ENCODE measurements at places on chromosomes 16 and 17. TPM values are rescaled to one million over a fixed set of nuclear protein-coding genes. Genes with fewer than 3 reads are reported as not detected.

GRCh38 chr16:35102780-35103403 lies 1643.5 kb downstream of the TP53TG3F start:
- no peak for DNase-seq

DNA sequence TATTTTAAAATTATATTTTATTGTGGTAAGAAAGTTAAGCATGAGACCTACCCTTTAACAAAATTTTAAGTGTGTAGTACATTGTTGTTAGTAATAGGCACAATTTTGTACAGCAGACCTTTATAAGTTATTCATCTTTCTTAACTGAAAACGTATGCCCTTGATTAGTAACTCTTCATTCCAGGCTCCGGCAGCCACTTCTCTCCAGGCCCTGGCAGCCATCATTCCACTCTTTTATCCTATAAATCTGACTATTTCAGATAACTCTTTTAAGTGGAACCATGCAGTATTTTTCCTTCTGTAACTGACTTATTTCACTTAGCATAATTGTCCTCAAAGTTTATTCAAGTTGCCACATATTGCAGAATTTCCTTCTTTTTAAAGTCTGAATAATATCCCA lies 348.2 kb downstream of the CDH11 start:
- no peak for DNase-seq

- no peak for DNase-seq
Observed at GRCh38 chr17:57104461-57105175, 19.6 kb downstream of the AKAP1 start.

- DNase-seq = peak; percentile 73
Observed at GRCh38 chr17:67475161-67475937, 98.3 kb downstream of the PITPNC1 start.

DNA sequence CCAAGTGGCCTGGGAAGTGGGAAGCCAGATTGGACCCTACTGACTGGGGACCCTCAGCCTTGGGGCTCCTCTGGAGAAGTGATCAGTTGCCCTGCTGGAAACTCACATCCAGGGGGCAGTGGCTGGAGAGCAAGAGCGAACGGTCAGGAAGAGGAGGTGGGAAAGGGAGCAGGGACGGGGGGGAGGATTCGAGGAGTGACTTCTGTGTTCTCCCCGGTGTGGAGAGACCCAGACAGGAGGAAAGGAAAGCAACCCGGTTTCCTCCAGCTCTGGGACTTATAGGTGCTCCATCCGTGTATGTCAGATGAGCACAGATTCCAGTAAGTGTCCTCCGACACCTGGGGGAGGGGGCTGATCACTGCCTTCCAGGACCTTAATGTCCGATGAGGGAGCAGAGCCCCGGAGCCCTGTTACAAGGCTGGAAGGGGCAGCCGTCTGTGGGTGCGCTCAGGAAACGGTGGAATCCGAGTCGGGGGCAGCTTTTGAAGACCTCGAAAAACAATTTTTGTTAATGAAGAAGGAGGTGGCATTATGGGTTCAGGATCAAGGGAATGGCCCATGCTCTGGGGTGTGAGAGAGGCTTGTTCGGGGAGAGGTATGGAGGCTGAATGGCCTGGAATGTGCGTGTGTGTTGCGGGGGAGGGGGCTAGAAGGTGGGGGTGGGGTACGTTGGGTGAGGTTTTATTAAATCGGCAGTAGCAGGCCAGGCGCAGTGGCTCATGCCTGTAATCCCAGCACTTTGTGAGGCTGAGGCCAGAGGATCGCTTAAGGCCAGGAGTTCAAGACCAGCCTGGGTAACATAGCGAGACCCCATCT lies 34.8 kb upstream of the NDRG4 start:
- peak; percentile 50 for DNase-seq

- DNase-seq = no peak
Observed at GRCh38 chr16:2121853-2122252, 13.8 kb downstream of the PKD1 start.

GRCh38 chr16:89918453-89919347 lies at the start of gene MC1R:
TSS of gene MC1R (plus strand) at chr16:89918862. CDS start at chr16:89919259, 397 bp downstream.
- DNase-seq = no peak

DNA sequence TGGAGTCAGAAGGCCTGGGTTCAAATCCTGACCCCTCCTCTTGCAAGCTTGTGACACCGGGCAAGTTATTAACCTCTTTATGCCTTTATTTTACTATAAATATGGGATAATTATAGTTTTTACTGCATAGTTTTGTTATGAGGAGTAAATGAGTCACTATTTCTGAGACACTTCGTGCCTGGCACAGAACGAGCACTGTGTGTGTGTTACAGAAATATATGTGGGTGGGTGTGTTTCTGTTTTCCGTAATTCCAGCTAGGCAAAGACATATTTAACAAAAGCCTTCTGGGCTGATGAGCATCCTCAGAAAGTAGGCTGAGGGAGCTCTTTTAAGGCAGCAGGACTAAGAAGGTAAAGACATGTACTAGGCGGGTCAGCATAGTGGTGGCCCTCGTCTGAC lies 417.9 kb downstream of the MAF start:
- DNase-seq = no peak

The EFNB3 gene
- total RNA-seq = 0.13 TPM

- DNase-seq = no peak
Observed at GRCh38 chr17:65679165-65679845, 117.9 kb upstream of the AXIN2 start.

DNA sequence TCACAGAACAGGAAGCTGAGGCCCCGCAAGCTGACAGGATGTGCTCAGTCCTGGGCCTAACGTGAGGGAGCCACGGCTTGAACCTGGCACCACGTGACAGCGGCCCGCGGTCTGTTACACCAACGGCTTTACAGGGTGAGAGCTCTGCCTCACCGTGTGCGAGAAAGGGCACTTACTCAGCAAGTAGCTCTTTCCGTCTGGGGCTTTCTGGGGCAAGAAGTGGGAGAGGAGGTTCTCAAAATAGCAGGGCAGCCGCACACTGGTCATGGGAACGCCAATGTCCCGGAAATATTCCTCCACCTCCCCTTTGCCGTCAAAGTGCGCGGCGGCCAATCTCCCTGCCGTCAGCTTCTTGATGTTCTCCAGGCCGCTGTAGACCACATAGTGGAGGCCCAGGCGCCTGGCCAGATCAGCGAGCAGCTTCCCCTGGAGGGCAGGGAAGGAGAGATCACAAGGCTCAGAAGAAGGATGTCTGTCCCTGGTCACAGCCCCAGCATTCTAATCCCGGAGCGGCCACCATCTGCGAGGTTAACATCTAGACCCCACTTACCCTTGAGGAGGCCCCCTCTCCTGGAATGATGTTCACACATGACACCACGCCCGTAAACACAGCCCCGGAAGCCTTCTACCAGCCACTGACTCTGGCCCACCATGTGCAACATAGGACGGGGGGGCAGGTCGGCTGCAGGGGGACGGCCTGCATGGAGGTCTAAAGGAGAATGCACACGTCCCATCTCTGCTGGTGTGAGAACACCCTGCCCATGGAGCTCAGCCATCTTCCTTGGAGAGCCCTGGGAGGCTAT lies 8.2 kb downstream of the NMRAL1 start:
- no peak for DNase-seq

DNA sequence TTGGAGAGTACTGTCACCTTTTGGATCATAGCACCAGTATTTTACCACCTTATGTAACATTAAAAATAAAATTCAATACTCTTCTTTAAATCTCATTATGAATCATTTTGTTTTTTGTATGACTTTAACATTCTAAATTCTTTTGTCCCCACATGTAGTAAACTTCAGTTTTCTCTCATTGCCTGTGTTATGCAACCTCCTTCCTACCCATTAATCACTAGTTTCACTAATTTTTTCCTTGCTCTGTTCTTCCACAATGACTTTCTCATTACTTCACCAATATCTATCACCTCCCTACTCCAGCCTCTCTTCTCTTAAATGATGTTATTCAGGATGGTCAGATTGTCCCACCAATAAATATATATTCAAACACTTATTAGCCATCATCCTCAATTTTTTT lies 68.7 kb downstream of the TTC19 start:
- DNase-seq = no peak

DNA sequence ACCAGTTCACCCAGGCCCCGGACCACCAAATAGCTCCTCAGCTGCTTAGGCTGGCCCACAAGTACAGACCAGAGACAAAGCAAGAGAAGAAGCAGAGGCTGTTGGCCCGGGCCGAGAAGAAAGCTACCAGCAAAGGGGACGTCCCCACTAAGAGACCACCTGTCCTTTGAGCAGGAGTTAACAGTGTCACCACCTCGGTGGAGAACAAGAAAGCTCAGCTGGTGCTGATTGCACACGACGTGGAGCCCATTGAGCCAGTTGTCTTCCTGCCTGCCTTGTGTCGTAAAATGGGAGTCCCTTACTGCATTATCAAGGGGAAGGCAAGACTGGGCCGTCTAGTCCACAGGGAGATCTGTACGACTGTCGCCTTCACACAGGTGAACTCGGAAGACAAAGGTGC lies 15.4 kb downstream of the FOXF1 start:
- no peak for DNase-seq

GRCh38 chr17:74274709-74275340 lies 791 bp downstream of the DNAI2 start:
- no peak for DNase-seq

DNA sequence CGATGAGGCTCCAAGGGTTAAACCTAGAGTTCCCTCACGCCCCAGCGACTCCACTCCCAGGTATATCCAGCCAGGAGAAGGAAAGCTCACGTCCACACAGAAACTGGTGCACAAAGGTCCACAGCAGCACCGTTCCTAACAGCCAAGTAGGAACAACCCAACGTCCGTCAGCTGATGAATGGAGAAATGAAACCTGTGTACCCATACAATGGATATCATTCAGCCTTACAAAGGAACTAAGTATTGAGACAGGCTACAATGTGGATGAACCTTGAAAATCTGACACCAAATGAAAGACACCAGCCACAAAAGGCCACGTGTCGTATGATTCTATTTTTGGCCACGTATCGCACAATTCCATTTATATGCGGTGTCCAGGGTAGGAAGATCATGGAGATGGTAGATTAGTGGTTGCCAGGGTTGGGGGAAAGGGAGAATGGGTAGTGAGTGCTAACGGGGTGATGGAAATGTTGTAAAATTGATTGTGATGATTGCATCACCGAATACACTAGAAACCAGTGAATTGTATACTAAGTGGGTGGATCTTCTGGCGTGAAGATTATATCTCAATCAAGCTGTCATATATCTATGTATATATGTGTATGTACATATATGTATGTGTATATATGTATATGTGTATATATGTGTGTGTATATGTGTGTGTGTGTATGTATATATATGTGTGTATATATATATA lies 30.1 kb downstream of the NLRC3 start:
- no peak for DNase-seq

DNA sequence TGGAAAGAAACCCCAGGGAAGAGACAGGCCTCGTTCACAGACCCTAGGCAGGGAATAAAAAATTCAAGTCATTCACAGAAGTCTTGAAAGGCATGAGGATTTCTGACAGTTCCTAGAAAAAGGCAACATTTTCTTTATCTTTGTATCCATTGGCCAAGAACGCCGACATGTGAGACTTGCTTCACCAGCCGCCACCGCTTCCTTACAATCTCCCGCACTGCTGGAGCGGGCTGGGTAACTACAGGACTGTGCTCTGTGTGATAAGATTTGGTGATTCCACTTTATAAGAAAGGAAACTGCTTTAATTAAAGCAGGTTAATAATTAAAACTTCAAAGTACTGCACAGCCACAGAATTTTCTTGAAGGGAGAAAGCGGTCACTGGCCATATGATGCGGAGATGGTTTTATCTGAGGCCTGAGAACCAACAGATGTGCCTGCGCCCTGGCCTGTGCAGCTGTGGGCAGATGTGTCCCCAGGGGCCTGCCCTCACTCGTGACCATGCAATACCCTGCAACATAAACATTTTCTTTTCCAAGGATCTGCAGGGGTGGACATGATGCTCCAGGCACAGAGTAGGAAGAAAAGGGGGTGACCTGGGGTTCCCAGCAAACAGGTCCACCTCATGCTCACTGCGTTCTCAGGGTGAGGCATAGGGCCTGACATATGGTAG lies 13.0 kb upstream of the LGALS3BP start:
- no peak for DNase-seq

The SLC52A1 gene
- 0.25 TPM for total RNA-seq

DNA sequence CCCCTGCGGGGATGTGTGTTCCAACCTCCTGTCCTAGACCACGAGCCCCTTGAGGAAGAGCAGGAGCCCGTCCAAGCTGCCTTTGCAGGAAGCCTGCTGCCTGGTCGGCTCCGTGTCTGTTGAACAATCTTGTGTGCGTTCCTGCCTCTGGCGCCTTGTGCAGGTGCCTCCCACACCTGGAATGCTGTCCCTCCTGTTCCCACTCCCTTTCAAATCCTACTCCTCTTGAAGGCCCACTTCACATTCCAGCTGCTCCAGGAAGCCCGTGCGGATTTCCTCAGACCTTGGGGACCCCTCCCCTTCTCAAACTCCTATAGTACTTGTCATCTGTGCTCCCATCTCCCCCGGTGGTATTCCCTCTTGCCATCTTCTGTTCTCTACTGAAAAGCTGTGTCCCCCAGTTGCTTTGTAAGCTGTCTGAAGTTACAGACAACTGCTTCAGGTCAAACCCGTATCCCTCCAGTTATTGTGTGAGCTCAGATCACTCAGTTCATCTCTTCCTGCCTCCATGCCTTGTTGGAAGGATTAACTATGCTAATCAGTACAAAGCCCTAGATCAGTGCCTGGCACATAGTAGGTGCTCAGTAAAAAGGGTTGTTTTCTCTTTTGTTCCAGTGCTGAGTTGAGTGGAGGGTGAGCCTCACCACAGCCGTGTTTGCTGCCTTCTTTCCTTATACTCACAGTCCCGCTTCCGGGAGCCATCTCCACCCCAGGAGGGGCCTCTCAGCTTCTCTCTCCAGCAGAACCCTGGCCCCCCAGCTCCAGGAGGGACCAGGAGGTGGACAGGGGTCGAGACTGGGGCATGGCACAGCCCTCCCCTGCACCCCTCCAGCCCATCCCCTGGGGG lies 241.8 kb upstream of the CIBAR2 start:
- no peak for DNase-seq

GRCh38 chr17:32240750-32241149 lies 24.9 kb upstream of the RHBDL3 start:
- no peak for DNase-seq

GRCh38 chr17:4543557-4544026 lies 11.6 kb downstream of the MYBBP1A start:
- DNase-seq = no peak

- no peak for DNase-seq
Observed at GRCh38 chr16:27597361-27597760, 47.4 kb downstream of the KATNIP start.

The BEAN1 gene
- total RNA-seq = 0.51 TPM

GRCh38 chr17:69466905-69467667 lies 52.6 kb downstream of the MAP2K6 start:
- DNase-seq = peak; percentile 95

- no peak for DNase-seq
Observed at GRCh38 chr16:14365200-14365851, 264.7 kb downstream of the PARN start.

GRCh38 chr16:79164388-79164995 lies 436.0 kb downstream of the MAF start:
- DNase-seq = no peak

The PYDC1 gene
- not detected for total RNA-seq

The ABCC11 gene
- not detected for total RNA-seq

- DNase-seq = no peak
Observed at GRCh38 chr16:11005611-11005975, 61.2 kb downstream of the CLEC16A start.

The KCNJ16 gene
- total RNA-seq = not detected

The HOXB1 gene
- not detected for total RNA-seq
